ENCODE measurements at places on chromosomes 2 and 18. TPM values are rescaled to one million over a fixed set of nuclear protein-coding genes. Genes with fewer than 3 reads are reported as not detected.

Gene HAAO
- total RNA-seq, result 2.7 TPM

Gene IL1B
- 69.0 TPM for total RNA-seq

Gene MERTK
- total RNA-seq, result 2.7 TPM

Gene ITGAV
- total RNA-seq, result 145 TPM

Gene ASB18
- not detected for total RNA-seq

Gene ELP2
- total RNA-seq, result 46.0 TPM

Gene LYPD6B
- 0.13 TPM for total RNA-seq

Gene B3GNT7
- total RNA-seq, result 0.80 TPM

Gene OST4
- total RNA-seq, result 815 TPM

Gene DYNAP
- total RNA-seq, result not detected

Gene TTN
- total RNA-seq, result under 0.01 TPM

Gene LRATD1
- 0.64 TPM for total RNA-seq

Gene MOGAT1
- total RNA-seq, result not detected

Gene OTOS
- not detected for total RNA-seq

Gene RNU2-63P
- total RNA-seq, result not detected

Gene DHRS9
- 0.65 TPM for total RNA-seq

Gene GREB1
- 0.13 TPM for total RNA-seq

Gene STARD6
- not detected for total RNA-seq

Gene TTR
- total RNA-seq, result not detected

Gene CXCR4
- total RNA-seq, result 2.6 TPM

Gene PRKAG3
- total RNA-seq, result 0.40 TPM

Gene ANKRD62
- not detected for total RNA-seq

Gene ESPNL
- 2.9 TPM for total RNA-seq

Gene TGFBRAP1
- 12.2 TPM for total RNA-seq

Gene SERPINB4
- 0.64 TPM for total RNA-seq

Gene PAX8
- 1.9 TPM for total RNA-seq

Gene ST8SIA5
- 0.24 TPM for total RNA-seq

Gene CCDC148
- total RNA-seq, result under 0.01 TPM
